ENCODE measurements at places on chromosomes 13 and 19.

DNA sequence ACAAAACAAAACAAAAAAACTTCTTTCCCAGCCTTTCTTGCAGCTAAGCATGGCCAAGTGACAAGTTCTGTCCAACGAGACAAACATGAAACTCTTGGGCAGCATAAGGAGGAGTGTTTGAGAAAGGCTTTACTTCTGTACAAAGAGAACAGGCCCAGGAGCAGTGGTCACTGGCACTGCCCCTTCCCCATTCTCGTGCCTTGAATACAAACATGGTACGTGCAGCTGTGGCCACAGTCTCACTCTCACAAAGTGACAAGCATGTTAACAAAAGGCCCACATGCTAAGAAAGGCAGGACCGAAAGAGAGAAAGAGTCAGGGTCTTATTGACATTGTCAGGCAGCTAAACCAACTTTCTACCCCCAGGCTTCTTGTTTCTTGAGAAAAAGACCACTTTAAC, 19.8 kb upstream of the SLC25A30 start:
- no peak for DNase-seq

- no peak for DNase-seq
These were observed 7.8 kb downstream of the POU2F2 start for GRCh38 chr19:42124386-42124901.

GRCh38 chr13:22897571-22898314, 283.0 kb upstream of the SGCG start:
- DNase-seq = no peak

- DNase-seq = no peak
These were observed 19.9 kb downstream of the OR7A5 start for GRCh38 chr19:14814982-14815652.

GRCh38 chr13:110850840-110851239, 64.0 kb downstream of the ANKRD10 start:
- DNase-seq = no peak

DNA sequence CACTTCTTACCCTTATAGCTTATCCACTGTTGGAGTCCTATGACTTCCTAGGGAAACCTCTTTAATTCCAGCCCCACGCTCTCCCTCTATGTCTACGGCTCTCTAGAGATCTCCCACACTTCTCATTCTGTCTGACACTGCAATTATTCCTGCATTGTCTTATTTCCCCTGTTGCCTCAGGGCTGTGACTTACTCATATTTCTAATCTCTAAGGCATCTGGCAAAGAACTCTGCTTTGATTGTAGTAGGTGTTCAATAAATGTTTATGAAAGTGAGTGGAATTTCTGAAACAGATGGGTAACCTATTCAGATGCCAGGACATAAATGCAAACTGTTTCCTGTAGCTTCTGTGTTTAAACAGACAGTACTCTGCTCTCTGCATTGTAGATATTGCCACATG, 102.4 kb upstream of the SERTM1 start:
- DNase-seq = peak; percentile 55

DNA sequence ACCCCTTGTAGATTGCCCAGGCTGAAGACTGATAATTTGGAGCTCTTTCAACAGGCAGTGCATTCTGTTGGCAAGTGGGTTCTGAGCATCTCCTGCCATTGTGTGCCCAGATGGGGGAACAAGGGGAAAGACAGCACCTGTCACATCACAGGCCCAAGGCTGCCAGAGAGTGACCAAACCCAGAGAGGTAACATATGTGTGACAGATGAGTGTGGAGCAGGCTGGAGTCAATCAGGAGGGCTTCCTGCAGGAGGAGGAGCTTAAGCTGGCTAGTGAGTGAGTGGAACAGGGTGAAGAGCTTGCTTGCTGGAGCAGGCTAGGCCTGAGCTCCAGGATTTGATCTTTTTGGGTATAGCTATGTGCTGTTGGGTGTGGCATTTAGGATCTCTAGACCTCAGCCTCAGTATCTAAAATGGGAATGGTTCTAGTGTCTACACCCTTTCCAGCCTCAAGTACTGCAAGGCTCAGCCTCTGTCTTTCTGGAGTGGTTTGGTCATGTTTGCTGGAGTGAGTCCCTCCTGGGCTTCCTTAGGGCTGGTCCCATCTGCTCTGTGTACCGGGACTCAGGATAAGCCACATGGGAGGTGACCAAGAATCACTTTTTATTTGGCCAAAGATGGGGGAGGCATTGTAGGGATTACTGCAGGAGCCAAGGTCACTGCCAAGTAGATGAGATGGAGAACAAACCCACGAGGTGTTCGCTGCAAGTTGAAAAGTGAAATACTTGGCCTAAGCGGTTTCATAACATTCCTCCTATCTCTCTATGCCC, 152.4 kb upstream of the TSHZ3 start:
- DNase-seq = no peak

GRCh38 chr19:1672769-1673644, 20.6 kb upstream of the TCF3 start:
- DNase-seq = no peak

DNA sequence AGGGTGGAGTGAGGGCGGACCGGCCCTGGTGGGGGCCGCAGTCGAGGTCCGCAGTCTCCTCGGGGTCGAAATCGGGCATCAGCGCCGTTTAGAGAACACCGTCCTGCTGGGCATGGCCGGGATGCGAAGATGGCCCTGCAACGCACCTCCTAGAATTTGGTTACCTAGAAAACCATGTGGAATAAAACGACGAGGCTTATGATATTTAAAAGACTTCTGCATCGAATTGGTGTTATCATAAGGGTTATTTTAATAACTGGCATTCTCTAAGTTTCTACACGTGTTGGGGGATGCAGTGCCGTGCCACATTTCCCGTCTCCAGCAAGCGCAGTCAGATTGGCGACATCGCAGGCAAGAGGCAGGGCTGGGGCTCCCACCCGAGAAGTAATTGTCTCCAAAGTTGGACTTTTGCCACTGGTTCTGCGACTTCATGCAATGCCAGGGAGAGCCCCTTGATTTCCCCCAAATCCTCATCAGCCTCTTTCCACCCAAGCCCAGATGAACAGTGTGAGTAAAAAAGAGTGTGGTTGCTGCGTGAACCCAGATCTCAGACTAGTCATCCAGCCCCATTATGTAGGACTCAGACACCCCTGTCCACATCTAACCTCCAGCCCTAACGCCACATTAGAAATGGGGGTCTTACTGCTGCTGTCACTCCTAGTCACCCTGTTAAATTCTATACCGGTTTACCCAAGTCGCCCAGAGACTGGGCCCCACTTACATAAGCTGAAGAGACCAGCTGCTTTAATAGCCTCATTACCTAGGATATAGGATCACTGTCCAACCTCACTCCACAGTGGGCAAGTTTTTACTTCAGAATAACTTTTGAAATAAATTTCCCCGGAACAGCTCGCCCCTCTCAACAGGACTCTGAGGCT, 571 bp upstream of the DHRS12 start:
- DNase-seq = no peak

DNA sequence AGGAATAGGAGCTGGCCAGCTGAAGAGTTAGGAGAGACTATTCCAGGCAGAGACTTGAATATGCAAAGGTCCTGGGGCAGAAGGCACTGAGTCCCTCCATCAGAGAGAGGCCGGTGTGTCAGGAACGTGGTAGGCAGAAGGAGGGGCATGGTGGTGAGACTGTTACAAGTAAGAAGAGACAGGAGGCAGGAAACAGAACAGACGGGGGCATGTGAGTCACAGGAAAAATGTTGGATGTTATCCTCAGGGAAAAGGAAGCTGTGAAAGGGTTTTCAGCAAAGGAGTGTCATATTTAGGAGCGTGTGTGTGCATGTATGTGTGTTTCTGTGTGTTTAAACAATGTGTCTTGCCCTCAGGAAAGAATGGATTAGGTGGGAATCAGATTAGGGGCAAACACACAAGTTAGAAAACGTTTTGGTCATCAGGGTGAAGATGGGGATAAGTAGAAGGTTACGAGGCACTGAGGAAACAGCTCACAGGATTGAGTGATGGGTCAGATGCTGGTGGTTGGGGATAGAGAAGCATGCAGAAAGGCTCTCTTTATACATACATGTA, 1.1 kb downstream of the EDDM13 start:
- DNase-seq = peak; percentile 63

GRCh38 chr19:18456974-18457373, 19.0 kb upstream of the ISYNA1 start:
- no peak for DNase-seq

All from bronchial epithelial cell (primary cell).